ENCODE measurements at places on chromosomes 12 and 14.

DNA sequence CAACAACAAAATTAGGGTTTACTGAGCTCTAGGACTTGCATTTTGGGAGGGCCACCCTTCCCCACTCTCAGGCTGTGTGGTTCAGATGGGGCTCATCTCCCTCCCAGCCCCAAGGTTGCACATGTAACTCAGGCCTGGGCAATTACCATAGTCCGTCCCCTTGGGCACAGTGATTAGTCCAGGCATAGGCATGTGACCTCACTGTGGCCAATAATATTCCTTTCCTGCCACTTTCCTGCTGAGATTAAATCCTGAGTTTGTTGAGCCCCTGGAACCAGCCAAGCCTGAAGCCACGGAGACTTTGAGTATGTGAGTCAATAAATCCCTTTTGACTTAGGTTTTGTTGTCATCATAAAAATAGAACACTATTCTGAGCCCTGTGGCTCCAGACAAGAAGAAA lies 113.0 kb downstream of the AACS start:
- DNase-seq = no peak

GRCh38 chr12:1838205-1838993 lies 18.0 kb downstream of the LRTM2 start:
- DNase-seq = no peak

DNA sequence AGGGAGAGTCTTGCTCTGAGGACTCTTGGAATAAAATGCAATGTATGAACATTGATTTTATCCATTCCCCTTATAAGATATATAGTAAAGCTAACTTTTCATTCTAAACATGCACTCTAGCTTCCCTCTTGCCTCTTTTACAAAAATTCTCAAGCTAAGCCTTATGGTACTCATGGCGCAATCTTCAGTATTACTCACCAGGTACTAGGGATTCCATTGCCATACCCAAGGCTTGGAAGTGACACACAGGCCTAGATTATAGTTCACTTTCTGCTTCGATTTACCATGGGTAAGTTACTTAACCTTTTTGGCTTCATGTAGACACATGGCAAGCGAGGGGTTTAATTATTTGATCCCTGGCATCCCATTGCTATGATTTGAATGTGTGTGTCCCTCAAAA lies 331.5 kb downstream of the LRIG3 start:
- DNase-seq = no peak

DNA sequence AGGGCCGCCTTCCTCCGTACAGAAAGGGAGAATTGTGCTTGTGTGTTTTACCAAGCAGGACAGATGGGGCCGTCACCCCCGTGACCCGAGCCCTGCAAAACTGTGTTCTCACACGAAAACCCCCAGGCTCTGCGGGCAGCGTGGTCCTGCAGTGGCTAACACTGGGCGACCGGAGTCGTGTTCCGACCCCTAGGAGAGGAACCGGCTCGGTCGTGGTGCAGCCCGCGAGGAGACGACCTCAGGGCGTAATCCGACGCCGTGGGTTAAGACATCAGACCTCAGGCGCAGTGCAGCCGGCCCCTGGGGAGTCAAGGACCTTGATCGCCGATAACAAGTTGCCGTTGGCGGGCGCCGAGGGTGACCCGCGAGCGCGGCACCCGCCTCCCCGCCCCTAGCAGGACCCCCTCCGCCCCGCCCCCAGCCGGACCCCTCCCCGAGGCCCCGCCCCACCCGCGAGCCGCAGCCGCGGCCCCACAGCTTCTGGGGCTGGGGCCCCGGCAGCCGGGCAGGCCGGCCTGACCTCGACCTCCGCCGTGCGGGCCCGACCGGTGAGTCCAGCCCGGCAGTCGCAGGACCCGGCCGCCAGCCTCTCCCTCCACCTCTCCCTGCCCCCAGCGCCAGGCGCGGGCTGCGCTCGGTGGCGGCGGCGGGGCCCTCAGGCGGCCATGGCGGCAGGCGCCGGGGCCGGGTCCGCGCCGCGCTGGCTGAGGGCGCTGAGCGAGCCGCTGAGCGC lies at the start of gene CHPT1:
Gene CHPT1, plus strand, starts transcription at position 444 of the 733 bp plus-strand sequence. Its CDS starts 222 bp downstream, at position 666.
- DNase-seq = no peak

- DNase-seq = no peak
Measured at GRCh38 chr14:65959563-65960024, 526.6 kb upstream of the CCDC196 start.

- peak; percentile 89 for DNase-seq
Measured at GRCh38 chr12:70645494-70646317, 8.5 kb upstream of the PTPRB start.

- no peak for DNase-seq
Measured at GRCh38 chr12:126447346-126447745, 1382.1 kb downstream of the AACS start.

DNA sequence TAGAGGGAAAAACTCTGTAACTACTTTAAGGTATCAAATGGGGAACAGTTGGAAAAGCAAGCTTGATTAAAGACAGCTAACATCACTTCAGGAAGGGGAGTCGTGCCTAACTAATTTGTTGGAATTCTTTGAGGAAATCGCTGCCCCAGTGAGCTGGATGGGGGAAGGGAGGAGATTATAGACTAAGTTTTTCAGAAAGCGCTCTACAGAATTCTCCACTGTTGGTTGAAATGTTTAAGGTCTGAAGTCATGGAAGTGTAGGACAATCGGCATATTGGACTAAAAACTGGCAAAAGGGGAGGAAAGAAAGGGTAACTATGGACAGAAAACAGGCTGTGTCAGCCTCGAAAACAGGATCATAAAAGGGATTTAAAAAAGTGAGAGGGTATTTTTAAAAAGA lies 229.9 kb upstream of the HMGA2 start:
- no peak for DNase-seq

- DNase-seq = no peak
Measured at GRCh38 chr12:27190761-27191160, 53.3 kb upstream of the STK38L start.

GRCh38 chr12:124497039-124497438 lies 70.4 kb downstream of the NCOR2 start:
- DNase-seq = no peak

DNA sequence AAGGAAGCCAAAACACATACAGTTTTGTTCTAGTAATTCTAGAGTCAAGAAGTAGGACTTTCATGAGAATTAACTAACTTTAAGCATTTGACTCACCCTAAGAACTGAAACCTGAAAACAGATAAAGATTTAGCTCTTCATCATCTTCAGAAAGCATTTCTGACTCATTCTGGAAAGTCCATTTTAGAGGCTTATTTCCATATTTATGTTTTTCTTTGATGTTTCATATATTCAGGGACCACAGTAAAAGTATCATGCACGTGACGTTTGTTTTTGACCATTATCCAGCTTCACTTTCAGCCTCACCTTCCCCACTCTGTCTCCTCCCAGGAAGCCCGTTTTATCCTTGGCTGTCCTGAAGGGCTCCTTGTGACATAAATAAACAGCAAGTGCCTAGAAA lies 79.2 kb downstream of the MDGA2 start:
- no peak for DNase-seq

GRCh38 chr12:131831635-131832041 lies 3.4 kb downstream of the MMP17 start:
- DNase-seq = no peak

DNA sequence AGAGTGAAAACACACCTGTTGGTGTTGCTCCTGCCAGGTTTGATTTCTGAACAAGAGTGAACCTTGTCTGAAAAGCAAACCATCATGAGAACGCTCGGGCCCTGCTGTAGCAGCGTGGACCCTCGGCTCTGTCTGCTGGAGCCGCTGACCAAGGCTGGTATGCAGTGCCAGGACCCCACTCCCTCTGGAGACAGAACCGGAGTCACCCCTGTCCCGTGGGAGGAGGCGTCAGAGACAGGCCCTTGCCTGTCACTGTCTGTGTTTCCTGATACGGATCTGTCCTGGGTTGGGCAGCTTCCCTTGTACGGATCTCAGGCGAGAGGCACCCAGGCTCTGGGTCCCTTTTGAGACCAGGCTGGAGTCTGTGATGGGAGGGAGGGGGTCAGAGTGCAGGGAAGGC lies 111.6 kb downstream of the ADGRD1 start:
- DNase-seq = no peak

DNA sequence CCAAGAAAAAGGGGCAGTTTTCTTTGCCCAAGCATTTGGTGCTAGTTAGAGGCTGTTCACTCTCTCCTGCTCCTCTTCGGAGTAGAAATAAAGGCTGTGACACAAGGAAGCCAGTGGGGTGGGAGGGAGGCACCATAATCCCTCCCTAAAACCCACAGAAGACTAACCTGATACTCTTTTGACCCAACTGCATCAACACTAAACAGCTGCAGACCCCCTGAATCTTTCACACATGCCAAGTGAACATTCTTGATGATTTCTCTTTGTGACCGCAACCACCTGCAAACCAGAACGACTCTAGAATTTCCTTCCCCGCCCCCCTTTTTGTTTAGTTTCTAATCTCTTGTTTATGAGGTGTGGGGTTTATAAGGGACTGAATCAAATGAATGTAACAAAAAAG lies 175.8 kb upstream of the BCL2L14 start:
- no peak for DNase-seq

- DNase-seq = no peak
Measured at GRCh38 chr12:113230315-113231234, 9.3 kb downstream of the TPCN1 start.

DNA sequence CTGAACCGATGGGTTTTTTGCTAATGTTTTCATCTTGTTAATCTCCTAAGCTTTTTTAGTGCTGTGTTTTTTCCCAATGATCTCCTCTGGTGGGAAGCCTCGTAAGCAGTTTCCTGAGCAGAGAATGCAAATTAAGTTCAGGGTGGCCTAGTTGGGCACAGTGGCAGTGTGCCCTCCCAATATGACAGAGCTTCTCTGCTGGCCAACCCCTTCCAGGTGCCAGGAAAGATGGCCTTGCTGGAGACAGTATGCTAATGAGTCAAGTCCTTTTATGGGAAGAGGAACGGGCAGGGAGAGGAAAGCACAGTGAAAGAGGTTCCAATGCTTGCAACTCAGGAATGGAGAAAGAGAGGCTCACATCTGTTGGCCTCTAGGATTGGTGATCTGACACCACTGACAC lies 115.8 kb downstream of the GCH1 start:
- no peak for DNase-seq

GRCh38 chr12:22313963-22314330 lies 20.6 kb downstream of the ST8SIA1 start:
- DNase-seq = no peak

GRCh38 chr14:102798926-102799325 lies 21.7 kb downstream of the TRAF3 start:
- no peak for DNase-seq

DNA sequence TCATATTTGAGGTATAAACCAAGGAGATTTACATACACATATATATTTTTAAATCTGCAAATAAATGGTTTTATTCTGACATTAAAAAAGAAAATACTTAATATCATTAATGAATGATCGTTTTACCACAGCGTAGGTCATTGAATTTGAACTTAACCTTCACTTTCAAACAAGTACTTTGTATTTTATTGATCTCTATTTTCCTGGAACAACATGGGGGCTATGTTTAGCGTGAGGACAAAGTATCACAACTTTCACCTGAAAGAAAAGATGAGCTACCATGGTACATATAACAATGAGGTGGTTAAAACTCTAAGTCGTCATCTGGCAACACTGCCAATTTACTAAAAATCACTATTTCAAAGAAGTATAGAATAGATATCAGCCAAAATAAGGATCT lies 6.0 kb downstream of the GYS2 start:
- DNase-seq = no peak

- no peak for DNase-seq
Measured at GRCh38 chr12:108768591-108769500, 37.5 kb upstream of the CORO1C start.

DNA sequence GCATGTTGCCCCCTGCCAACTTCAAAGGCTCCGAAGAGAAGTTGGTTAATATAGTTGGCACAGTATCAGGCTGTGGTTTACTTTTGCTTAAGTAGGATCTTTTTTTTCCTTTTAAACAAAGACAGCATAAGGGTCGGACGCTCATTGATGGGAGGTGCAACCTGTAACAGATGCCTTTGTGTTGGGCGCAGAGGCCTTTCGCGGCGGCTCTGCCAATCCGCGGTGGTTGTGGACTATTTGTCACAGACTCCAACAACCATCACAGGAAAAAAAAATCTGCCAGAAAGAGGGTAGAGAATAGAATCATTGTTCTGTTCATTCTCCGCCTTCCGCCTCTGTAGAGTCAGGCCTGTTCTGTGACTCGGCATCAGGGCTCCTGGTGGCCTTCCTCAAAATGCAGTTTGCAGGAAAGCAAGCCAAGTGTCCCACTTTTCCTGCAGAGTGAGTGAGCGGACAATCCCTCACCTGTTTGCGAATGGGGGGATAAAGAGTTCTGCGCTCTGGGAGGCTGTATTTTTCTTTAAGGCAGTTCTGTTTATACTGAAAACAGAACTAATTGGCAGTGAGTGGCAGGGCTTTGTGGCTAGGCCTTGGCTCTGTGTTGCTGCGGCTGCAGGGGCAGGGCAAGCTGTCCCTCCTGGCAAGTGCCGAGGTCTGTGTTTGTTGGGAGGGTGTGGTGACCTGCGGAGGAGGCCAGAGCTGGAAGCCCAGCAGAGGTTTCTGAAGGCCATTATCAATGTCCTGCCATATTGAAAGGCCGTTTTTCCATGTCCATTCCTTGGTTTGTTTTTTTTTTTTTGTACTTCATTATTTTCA lies 83.0 kb upstream of the PIWIL1 start:
- DNase-seq = no peak

DNA sequence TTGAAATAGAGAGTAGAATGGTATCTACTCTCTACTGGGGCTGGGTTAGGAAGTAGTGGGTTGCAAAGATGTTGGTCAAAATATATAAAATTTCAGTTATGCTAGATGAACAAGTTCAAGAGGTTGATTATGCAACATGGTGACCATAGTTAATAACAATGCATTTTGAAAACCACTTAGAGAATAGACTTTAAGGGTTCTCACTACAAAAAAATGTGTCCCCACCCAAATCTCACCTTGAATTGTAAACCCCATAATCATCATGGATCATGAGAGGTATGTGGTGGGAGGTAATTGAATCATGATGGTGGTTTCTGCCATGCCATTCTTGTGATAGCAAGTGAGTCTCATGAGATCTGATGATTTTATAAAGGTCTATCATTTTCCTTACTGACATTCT lies 94.0 kb downstream of the C12orf50 start:
- DNase-seq = no peak

- peak; percentile 79 for DNase-seq
Measured at GRCh38 chr14:75242546-75243273, 35.9 kb upstream of the FOS start.

DNA sequence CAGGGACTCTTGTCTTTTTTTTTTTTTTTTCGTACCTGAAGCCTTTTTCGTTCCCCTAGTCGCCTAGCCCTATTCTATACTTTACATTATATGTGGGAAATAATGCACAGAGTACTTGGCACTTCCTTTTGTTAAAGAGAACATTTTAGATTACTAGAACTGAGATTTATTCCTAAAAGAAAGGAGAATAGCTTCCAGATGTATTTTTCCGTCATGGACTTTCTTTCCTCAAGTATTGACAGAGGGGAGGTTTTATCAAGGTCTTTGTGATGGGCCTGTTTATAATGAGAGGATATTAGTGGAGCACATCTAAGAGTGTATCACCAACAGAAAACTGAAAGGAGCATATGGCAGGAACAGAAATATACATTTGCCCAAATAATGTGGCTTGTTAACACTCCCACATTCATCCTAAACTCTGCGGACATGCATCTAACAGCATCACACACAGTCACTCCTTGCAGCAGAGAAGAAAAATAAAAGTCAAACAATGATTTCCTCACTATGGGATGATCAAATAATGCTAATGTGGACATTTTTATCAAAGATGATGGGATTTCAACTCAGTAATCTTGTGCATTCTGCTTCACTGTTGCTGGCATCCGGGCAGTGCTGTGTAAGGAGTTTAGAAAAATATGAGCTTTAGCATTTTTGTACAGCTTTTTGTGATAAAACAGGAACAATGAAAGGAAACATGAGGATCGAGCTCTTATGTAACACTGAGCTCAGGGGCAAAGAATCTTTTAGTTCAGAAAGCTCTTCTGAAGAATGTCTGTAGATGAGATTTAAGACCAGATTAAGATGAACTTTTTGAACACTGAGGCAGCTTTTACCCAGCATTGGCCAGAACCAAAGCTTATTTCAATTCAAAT lies 183.1 kb downstream of the EGLN3 start:
- DNase-seq = no peak

Data from non-pigmented ciliary epithelial cell (primary cell).